ENCODE measurements at places on chromosomes 11 and 22.

DNA sequence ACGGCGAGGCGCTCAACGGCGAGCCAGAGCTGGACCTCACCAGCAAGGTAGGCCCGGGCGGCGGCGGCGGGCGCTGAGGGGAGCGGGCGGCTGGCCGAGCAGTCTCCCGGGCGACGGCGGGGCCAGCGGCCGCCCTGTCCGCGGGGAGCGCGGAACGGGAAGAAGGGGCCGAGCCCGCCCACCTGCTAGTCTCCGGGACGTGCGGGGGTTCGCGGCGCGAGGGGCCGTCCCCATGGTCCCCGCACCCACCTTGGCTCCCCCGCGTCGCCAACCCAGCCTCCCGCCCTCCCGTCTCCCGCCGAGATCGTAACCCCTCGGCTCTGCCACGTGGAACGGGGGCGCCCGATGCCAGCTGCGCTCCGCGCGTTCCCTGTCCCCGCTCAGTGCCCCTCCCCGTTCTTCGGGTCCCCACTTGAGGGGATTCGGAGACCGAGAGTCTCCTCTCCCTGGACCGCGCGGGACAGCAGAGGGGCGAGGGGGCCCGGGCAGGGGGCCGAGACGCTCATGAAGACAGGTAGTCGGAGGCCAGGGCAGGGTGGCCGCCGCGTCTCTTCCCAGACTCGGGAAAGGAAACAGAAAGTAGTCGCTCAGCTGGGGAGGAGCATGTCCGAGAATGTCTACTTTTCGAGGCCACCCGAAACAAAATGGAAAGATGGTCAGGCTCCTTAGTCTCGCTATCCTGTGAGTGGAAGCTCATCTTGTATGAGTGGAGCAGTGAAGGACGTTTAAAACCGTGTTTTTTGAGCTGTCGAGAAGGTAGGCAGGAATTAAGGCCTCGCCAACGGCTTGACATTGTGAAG is 557 bp downstream of the GTPBP1 start:
- peak; percentile 53 for DNase-seq

DNA sequence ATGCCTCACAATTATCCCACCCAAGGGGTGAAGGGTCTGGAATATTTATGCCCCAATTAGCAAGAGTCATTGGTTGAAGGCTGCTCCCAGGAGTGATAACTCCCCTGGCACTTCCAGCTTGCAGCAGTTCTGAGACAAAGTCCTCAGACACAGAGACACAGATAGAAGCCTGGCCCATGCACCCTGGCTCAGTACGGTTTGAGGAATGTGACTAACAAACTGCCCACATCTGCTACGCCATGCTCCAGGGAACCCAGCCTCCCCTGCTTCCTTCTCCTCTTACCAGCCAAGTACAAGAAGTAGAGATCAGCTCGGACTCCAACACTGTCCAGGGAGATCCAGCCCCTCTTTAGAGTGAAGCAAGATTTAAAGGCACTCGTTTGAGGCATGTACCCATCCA is 48.5 kb upstream of the BMAL1 start:
- DNase-seq, result no peak

DNA sequence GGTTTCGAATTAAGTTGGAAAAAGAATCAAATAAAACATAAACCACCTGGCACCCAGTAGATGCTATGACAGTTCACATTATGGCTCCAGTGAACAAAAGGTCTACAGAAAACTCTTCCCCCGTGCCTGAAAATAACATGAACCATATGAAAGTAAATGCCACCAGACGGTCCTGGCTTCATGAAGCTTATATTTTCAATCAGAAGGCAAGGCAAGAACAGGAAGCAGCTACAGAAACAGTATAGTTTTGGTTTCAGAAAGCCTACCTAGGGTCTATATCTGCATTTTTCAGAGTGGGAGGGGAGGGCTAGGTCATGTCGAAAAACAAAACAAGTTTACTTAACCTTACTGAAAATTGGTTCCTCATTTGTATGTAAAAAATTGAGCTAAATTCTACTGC is 9.8 kb downstream of the RAB30 start:
- no peak for DNase-seq

DNA sequence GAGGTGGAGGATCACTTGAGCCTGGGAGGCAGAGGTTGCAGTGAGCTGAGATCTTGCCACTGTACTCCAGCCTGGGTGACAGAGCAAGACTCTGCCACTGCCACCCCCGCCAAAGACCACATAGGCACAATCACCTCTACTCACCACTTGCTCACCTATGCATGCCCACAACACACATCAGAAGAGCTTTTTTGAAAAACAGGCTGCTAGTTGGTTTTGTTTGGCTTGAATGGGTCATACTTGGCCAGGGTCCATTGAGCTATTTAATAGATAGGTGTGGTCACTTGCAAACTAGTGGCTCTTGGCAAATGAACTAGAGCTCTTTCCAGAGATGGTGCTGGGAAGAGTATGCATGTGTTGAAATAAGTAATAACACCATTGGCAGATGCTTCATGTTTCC is 80.1 kb downstream of the EMSY start:
- DNase-seq, result peak; percentile 9

- no peak for DNase-seq
Observed at GRCh38 chr11:126375726-126376125, 20.2 kb downstream of the ST3GAL4 start.

DNA sequence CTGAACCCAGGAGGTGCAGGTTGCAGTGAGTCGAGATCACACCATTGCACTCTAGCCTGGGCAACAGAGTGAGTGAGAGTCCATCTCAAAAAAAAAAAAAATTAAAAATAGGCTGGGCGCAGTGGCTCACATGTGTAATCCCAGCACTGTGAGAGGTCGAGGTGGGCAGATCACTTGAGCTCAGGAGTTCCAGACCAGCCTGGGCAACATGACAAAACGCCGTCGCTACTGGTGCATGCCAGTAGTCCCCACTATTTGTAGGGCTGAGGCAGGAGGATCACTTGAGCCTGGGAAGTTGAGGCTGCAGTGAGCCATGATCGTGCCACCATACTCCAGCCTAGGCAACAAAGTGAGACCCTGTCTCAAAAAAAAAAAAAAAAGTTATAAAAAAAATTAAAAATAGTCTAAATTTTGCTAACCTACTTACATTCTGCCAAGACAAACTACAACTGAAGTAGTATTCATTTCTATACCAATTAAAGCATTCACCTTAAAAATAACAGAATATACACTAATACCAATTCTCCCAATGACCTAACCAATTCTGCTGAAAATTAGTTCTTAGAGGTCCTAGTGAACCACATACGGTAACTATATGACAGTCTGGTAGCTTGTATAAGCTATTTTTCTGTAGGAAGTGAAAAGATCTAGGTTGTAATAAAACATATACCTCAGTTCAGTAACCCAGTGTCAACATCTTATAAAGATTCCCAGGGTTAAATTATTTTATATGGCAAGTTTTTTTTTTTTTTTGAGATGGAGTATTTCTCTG is 7.1 kb downstream of the DDX6 start:
- no peak for DNase-seq

DNA sequence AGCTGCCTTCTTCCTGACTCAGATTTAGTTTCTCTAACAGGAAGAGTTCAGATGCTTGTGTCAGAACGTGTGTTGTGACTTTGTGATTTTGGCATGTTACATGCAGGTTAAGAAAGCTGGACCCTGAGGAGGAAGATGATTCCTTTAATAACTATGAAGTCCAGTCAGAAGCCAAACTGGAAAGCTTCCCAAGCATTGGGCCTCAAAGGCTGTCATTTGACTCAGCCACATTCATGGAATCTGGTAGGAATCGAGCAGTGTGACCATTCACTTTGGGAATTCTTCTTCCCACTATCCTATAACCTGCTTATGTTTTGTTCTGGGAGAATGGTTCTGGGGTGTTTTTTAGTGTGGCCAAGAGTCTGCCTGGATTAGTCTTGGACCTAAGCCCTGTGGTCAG is 48.0 kb downstream of the CABIN1 start:
- DNase-seq, result no peak

DNA sequence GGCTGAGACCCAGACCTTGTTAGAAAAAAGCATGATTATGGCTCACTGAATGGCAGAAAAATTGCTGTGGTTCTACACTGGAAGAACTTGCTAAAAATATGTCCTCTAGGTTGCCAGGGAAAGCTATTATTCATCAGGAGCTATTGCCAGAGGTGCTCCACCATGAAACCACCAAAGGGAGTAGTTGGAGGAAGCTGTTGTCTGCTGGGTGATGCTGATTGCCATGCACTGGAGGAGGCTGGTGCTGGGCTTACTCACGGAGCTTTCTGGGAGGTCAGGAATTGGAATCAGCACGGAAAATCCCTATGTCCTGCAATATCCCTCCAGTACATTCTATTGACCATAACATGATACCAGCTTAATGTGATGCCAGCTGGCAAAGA is 199.6 kb upstream of the ZBED5 start:
- DNase-seq, result no peak

DNA sequence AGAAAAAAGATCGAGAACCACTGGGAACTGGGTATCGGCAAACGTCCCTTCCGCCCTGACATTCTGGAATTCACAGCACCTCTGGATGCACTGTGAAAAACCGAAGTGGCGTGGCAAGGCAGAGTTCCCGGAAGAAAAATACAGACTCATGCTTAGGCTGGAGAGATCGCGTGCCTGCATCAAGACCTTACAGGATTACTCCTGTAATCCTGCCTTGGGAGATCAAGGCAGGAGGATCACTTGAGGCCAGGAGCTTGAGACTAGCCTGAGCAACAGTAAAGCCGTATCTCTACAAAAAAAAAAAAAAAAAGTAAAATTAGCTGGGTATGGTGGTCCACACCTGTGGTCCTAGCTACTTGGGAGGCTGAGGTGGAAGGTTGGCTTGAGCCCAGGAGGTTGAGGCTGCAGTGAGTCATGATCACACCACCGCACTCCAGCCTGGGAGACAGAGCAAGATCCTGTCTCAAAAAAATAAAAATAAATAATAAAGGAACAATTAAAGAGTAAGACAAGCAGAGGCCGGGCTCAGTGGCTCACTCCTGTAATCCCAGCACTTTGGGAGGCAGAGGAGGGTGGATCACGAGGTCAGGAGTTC is 19.9 kb upstream of the TEF start:
- no peak for DNase-seq

DNA sequence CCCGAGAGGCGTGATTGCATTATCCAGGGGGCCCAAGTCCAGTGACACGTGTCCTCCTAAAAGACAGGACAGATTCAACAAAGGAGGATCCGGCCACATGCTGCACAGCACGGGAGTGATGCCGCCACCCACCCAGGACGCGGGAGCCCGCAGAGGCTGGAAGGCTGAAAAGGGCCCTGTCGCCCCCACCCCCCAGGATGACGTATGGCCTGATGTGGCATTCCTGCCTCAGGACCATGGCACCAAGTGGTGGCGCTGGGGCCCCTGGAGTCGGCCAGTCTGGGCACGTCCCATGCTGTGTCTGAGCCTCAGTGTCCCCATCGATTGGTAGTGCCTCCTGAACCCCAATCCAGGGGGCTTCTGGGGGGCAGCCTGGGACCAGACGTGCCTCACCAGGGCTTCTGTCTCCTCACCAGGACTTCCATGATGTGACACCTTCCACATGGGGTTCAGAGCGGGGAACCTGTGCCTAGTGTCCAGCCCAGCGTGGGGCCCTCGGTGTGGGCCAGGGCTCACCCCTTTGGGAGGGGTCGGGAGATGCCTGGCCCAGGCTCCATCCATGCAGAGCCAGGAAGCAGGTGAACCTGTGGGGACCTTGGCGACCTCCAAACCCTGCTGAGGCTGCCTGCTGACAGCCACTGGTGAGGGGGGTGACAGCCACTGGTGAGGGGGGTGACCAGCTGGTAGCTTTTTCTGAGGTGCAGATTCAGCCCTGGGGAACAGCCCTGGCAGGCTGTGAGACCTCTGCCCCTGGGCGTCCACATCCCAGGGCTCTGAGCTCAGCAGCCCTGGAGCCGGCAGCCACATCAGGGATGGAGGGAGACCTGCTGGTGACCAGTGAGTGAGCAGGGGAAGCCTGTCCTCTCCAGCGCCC is 75.3 kb downstream of the KCNQ1 start:
- peak; percentile 2 for DNase-seq

- no peak for DNase-seq
Observed at GRCh38 chr11:12128301-12128751, 17.9 kb downstream of the MICAL2 start.

GRCh38 chr11:75767228-75767572 is 1.4 kb upstream of the DGAT2 start:
- no peak for DNase-seq

- DNase-seq, result no peak
Observed at GRCh38 chr11:20397281-20397680, 9.8 kb downstream of the PRMT3 start.

- no peak for DNase-seq
Observed at GRCh38 chr11:127105593-127106541, 105.3 kb upstream of the KIRREL3 start.

DNA sequence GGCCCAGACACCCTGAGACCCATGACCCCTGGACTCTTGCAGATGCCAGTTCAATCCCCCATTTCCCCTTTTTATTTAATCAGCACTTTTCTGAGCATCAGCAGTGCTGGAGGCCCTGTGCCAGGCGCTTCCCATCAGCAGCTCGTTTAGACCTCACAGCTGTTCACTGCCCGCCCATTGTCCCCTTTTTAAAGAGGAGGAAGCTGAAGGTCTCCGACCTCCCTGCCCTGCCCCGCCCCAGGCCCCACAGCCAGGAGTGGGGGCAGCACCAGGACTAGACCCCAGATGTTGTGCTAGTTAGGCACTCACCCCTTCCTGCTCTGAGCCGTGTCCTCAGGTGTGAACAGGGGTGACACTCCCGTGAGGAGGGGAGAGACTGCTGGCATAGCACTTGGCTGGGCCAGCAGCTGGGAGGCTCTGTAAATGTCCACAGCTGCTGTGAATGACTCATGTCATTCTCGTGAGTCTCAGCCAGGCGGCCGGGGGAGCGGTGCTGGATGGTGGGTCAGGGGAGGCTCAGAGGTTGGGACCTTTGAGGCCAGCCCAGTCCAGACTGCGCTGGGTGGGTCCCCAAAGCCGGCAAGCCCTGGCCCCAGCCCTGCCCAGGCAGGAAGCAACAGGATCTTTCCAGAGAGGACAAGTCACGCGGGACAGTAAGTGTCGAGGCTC is 19.9 kb downstream of the EMID1 start:
- DNase-seq, result peak; percentile 43

DNA sequence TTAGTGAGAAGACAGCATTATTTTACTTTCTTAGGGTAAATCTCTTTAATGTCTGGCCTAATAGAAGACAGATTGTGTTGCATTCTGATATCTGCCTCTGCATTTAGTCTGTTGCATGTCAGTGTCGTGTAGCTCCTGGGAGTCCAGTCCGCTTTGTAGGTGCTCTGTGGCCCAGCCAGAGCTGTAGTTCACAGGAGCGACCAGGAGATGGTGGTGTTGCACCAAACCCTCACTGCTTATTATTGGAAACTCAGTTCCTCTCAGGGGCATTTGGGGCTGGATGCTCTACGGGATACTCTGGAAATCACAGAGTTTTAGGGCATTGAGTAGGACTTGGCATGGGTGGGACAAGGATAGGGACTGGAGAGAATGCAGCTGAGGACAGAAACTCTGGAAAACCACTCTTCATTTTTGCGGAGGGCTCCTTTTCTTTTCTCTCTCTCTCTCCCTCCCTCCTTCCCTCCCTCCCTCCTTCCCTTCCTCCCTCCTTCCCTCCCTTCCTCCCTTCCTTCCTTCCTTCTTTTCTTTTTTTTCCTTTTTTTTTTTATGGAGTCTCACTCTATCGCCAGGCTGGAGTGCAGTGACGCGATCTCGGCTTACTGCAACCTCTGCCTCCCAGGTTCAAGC is 21.7 kb downstream of the MIAT start:
- peak; percentile 69 for DNase-seq

- no peak for DNase-seq
Observed at GRCh38 chr11:62788991-62789390, 1.8 kb downstream of the TMEM179B start.

- DNase-seq, result no peak
Observed at GRCh38 chr22:37892566-37893335, 13.3 kb upstream of the MICALL1 start.

- DNase-seq, result no peak
Observed at GRCh38 chr11:27451244-27451965, 21.2 kb downstream of the LGR4 start.

Data from left colon (tissue), 2 donors.